ENCODE measurements at places on chromosomes 6 and 20.
A peak's percentile ranks its signal among the peaks of the same experiment; 100 is the strongest.

GRCh38 chr6:42341221-42341620 is 110.5 kb downstream of the TRERF1 start:
- DNase-seq = no peak

- DNase-seq = peak; percentile 79
Observed at GRCh38 chr6:31680226-31681134, at the start of gene LY6G5C. LY6G5C (minus strand) TSS chr6:31681067; CDS start chr6:31680373, 694 bp downstream.

DNA sequence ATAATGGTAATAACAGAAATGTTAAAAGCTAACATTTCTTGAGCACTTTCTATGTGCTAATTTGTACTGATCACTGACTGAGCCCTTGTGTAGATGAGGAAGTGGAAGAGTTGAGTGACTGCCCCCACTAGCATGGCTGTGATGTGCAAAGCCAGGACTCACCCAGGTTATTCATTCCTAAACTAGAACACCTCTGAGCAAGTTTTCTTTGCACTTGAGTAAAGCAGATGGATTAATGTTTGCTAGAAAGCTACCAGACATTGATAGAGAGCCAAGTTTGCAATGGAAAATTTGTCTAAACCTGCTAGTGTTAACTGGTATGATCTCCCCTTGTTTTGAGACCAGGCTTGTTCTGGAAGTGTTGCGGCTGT is 467.4 kb upstream of the PLCB4 start:
- DNase-seq = no peak

DNA sequence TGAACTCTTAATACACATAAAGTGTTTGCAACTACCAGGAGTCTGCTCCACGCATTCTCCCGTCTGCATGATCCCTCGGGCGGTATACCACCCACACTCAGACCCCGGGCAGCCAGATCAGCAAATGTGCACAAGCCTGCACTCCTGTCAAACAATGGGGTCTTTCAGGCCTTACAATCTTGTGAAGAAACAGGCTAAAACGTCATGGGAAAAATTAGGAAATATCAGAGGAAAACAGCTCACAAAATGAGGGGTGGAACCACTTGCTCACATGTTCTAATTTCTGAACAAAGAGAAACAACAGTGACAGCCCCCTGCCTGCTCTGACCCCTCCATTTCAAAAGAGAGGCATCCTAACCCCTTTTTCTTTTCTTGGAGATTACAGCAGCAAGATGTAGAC is 69.4 kb downstream of the BACH2 start:
- no peak for DNase-seq

DNA sequence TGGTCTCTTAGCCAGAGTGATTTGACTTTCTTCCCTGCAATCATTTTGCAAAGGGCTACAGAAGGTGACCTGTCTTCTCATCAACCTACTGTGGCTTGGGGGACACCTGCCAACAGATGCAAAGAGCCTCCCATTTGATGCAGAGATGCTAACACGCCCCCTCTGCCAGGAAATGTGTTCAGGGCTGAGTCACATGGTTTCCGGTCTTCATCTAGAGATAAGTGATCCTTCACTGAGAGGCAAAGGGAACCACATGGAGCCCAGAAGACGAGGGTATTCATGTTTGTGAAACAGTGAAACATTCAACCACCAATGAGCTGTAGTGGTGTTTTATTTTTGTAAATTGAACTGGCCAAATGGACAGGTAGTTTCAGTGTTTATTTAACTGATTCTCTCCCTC is 109.0 kb upstream of the RIN2 start:
- DNase-seq = no peak

GRCh38 chr6:162485464-162485863 is 242.1 kb downstream of the PRKN start:
- DNase-seq = no peak

GRCh38 chr6:27868311-27868710 is 43.9 kb downstream of the OR2B2 start:
- DNase-seq = no peak

DNA sequence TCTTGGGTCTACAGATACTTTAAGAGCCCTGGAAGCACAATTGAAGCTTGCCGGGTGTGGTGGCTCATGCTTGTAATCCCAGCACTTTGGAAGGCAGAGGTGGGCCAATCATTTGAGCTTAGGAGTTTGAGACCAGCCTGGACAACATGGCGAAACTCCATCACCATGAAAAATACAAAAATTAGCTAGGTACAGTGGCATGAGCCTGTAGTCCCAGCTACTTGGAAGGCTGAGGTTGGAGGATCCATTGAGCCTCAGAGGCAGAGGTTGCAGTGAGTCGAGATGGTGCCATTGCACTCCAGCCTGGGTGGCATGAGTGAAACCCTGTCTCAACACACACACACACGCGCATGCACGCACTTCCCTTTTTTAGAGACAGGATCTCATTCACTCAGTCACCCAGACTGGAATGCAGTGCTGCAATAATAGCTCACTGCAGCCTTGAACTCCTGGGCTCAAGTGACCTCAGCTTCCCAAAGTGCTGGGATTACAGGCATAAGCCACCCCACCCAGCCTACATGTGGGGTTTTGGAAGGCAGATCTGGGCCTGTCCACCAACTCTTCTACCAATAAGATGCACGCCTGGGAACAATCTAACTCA is 182.5 kb upstream of the JARID2 start:
- DNase-seq = no peak

DNA sequence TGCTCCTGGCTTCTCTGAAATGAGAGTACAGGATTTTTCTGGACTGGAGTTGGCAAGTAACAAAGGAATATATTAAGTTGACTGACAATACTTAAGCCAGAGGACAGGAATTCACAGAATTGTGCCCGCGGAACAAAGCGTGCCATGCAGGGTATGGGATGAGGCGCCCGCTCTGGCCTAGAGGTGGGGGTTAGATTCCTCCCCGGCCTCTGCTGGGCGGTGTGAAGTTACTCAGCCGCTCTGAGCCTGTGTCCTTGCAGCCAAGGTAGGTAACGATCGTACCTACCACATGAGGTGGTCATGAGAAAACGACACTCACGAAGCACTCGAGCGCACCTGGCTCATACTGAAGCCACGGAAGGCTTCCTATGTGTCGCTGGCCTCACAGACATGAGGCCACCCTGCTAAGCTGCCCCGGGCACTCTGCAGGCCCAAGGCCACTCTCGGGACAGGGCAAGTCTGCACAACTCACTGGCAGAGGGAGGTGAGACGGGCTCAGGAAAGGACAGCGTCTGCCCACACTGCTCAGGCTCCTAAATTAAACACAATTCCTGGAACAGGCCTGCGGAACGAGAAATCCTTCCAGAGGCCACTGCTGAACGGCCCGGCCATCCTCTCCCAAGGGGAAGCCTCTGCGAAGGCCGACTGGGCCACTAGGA is 70.8 kb downstream of the PSMG4 start:
- DNase-seq = no peak

GRCh38 chr20:25150016-25150415 is 45.5 kb upstream of the ENTPD6 start:
- DNase-seq = no peak

DNA sequence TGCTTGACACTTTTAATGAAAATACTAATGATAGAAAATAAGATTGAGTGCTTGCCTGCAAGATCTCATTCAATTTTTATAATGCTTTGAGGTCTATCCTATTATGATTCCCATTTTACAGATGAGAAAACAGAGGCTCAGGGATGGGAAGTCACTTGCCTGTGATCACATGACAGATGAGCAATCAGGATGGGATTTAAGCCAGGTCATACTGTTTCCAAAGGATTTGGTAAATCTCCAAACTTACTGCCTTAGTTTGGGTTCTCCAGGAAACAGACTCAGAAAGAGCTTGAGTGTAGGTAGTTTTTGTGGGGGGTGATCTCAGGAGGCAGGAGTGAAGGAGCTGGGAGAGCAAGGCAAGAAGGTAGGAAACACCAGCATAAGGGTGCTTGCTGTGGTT is 456.3 kb downstream of the MAFB start:
- no peak for DNase-seq

- DNase-seq = no peak
Observed at GRCh38 chr6:70375166-70375565, 38.1 kb upstream of the FAM135A start.

GRCh38 chr6:44185953-44186634 is 27.5 kb downstream of the CAPN11 start:
- no peak for DNase-seq

DNA sequence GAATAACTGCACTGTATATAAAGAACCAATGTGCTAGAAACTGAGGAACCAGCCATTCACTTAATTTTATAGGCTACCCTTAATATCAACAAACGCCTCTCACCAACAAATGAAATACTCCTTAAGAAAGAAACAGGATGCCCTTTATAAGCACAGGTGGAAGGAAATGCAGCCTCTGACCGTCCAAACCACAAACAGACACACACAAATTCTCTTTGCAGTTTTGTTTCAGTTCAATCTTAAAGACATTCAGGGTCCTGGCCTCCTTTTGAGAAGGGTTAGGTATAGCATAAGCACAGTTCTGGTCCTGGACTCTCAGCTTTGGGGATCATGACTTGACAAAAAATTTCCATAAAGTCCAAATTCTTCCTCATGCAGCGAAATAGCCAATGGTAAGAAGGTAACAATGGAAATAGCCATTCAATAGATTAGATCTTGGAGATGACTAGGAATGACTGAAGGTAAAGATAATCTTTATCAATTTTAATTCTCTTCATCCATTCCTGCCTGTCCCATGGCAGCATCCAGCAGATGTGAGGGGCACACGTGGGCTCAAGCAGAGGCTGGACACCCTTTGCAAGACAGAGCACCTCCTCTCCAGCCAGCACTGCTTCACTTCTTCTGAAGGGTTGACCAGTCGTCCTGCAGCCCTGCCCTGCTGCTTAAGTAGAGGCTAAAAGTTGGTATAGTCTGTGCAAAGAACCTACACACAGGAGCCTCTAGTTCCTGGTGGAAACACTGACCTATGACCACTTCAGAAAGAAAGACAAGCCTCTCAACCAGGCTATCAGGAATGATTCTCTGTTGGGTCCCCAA is 123.9 kb downstream of the CD83 start:
- no peak for DNase-seq

GRCh38 chr6:84758486-84758885 is 5.9 kb downstream of the TBX18 start:
- DNase-seq = no peak

- DNase-seq = no peak
Observed at GRCh38 chr20:19212469-19212815, at the start of gene SLC24A3. SLC24A3 (plus strand) TSS chr20:19212642.
